Uterine smooth muscle cell (primary cell): ENCODE measurements at places on chromosomes 3 and 15. TPM values are rescaled to one million over a fixed set of nuclear protein-coding genes. Genes with fewer than 3 reads are reported as not detected.

The VPS8 gene
- 72.8 and 104 TPM in 2 replicates for total RNA-seq

The TEX55 gene
- not detected in 2 replicates for total RNA-seq

The MORC1 gene
- not detected in 2 replicates for total RNA-seq

The CHRM5 gene
- total RNA-seq: 0.75 TPM in 1 of 2 replicates, not detected in the other
